ENCODE measurements at places on chromosomes 11 and 22.

DNA sequence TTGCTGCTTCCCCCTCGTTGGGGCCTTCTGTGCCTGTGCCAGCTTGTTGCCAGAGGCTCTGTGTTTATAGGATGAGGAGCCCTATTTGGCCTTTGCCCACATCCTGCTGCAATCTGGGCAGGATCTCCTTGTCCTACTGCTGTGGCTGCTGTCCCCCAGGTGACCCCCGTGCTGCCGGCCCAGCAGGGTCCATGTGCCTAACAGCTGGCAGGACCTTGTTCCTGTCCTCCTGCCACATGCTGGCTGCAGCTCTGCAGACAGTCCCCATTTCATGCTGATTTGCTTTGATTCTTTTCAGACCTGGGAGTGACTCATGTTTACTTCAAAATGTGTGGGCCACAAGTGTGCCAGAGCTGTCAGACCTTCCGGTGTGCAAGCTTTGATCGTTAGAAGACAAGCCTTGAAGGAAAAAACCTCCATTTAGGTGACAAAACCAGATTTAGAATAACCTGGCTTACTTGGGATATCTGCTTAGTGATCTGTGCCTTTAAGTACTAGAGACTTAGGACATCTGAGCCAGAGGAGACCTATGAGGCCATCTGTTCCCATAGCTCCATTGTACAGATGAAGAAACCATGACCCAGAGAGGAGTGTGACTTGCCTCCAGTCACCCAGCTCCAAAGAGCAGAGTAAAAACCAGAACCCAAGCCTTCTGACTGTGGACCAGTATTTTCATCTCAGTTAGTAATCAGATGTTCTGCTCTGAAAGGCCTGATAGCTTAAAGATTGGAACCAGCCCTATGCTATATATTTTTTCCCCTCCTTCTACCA lies 11.1 kb downstream of the NAV2 start:
- no peak for DNase-seq

GRCh38 chr22:30564761-30565119 lies 9.7 kb downstream of the GAL3ST1 start:
- no peak for DNase-seq

DNA sequence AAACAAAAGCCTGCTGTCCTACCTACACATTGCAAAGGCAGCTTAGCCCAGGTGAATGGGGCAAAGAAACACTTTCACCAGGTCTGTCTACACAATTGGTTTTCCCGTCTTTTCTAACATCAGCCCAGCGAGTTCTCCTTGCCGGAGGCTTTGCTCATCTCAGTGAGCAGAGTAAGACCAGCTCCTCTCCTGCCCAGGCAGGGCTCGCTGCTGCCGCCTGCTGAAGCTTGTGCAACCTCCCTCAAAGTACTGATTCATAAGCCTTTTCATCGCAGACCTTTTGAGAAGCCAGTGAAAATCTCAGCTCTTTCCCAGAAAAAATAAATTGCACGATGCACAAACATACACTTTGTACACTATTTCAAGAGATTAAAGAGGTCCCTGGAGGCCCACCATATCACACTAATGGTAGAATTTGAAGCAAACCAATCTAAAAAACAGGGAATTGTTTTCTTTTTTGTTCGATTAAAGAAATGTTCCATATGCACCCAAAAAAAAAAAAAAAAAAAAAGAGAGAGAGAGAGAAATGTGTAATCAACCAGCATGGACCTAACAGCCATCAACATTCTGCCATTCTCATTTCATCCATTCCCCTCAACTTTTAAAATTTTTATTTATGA lies 328.1 kb upstream of the MPPED2 start:
- no peak for DNase-seq

DNA sequence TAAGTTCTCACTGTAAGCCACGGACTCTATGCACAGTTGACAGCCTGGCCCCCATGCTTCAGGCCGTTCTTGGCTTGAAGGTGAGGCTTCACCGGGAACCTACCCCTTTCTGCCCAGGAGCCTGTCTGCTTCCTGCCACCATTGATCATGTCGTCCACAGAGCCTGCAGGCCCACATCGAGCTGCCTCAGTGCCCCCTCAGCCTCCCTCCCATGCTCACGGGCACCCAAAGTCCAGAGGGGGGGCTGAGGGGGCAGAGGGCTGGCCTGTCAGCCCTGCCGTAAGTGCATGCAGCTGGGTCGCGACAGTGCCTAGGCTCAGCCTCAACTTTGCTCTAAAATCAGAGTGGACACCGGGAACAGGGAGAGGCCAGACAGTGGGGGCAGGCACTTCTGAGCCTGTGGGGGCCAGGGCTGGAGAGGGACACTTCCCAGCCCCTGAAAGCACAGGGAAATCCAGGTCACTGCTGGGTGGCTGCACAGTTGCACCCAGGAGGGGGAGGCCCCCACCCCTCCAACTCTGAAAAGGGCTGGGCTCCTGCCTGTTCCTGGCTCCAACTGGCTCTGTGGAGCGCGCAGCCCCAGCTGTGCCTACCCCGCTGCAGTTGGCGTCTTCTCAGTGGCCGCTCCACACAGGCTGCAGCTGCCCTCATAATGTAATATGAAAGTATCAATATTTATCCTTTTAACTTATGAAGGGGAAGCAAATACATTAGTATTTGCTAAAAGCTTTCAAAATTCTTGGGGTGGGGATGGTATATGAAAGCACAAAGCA lies 598.6 kb downstream of the DLG2 start:
- no peak for DNase-seq

GRCh38 chr22:35443338-35443737 lies 43.4 kb downstream of the MCM5 start:
- DNase-seq = no peak

- DNase-seq = no peak
Measured at GRCh38 chr11:117925198-117925925, 3.8 kb downstream of the TMPRSS13 start.

GRCh38 chr22:19730655-19731360 lies 7.5 kb downstream of the GP1BB start:
- peak; percentile 89 for DNase-seq

- no peak for DNase-seq
Measured at GRCh38 chr11:130515829-130516553, 67.5 kb downstream of the ADAMTS15 start.

- DNase-seq = no peak
Measured at GRCh38 chr11:4643076-4643475, 706 bp upstream of the OR51E1 start.

- DNase-seq = no peak
Measured at GRCh38 chr11:116927163-116927974, 89.9 kb upstream of the APOA1 start.

DNA sequence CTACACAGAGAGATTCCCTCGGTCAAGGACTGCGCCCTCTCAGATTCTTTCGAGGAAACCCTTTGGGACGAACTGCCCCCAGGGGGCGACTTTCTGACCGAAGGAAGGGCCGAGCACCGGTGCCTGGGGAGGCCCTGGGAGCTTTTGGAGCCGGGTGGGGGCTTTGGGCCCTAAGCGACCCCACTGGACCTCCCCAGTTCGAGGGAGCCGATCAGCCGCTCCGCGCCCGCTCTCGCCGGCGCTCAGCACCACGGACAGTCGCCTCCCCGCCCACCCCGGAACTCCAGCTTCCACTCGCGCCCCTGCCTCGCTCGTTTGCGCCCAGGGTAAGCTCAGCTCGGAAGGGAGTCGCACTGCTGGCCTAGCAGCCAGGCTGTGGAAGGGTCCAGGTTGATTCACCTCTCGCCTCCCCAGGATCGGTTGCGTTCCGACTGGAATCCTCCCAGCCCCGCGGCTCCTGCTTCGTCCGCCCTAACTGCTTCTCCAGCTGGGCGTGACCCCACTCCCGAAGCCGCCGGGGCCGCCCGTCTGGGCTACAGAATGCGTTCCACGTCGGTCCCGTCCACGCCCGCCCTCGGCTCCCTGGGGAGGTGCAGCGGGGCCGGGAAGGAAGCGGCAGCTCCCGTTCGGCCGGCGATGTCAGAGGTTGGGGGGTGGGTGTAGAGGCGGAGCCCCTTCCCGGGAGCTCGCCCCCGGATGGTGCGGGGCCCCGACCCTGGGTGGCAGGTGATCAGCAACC lies 428 bp downstream of the SCN3B start:
- peak; percentile 13 for DNase-seq

GRCh38 chr22:43078522-43078921 lies 10.7 kb downstream of the TTLL1 start:
- no peak for DNase-seq

DNA sequence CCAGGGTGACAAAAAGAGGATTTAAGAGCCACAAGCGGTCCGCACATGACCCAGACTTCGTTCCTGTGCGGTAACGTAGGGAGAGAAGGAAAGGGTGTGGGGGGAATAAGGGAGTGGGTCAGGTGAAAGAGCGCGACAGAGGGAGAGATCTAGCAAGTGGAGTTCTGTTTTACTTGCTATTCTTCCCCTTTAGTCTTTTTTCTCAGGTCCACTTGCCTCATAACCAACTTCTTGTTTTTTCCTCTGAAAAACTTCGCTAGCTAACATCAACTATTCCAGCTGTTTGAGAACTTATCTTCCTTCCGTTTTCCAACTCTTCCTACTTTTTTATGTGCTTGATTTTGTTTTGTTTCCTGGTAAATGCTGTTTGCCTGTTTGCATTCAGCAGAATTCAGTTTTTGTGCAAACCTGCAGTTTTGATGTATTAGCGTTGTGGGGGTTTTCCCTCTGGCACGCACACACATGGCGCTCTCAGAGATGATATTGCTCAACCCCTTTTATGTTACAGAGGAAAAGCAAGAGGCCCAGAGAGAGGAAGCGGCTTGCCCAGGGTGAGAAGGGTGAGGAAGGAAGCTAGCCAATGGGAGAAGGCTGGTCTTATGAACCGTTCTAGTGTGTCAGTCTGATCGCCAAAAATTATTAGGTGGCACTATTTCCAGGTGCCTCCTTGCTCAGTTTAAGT lies 592 bp upstream of the CTSC start:
- DNase-seq = no peak

- no peak for DNase-seq
Measured at GRCh38 chr11:125167954-125168835, 3.6 kb downstream of the PKNOX2 start.

DNA sequence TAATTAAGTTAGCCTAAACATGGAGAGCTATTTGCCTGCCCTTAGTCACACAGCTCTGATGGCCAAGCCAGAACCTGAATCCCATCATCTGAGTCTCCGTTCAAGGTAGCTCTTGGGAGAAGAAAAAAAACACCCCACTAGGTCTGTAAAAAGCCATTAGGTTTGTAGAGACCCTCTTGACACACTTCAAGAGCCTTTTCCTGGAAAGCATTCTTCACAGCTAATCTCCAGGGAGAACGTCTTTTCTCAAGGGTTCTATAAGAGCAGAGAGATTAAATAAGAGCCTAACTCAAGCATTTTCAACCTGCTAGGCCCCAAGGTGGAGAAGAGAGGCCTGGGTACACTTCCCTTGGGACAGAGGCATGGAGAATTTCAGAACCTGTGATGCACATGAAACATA lies 61.6 kb upstream of the NAV2 start:
- no peak for DNase-seq

- no peak for DNase-seq
Measured at GRCh38 chr11:64856382-64857227, 12.2 kb upstream of the CDC42BPG start.

DNA sequence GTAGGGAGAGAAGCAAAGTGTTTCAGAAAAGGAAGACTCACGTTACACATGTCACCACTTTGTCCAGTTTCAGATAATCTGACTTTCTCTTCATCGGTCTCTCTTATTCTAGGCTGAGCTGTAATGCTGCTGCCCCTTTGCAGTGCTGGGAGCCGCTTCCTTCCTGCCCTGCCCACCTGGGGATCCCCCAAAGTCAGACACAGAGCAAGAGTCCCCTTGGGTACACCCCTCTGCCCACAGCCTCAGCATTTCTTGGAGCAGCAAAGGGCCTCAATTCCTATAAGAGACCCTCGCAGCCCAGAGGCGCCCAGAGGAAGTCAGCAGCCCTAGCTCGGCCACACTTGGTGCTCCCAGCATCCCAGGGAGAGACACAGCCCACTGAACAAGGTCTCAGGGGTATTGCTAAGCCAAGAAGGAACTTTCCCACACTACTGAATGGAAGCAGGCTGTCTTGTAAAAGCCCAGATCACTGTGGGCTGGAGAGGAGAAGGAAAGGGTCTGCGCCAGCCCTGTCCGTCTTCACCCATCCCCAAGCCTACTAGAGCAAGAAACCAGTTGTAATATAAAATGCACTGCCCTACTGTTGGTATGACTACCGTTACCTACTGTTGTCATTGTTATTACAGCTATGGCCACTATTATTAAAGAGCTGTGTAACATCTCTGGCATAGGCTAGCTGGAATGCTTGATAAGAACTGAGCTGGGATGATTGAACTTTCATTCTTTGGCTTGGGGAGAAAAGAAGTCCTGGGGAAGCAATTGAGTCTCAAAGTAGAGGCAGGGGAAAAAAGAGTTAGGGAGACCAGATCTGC lies 31.2 kb upstream of the SMIM35 start:
- DNase-seq = no peak

- no peak for DNase-seq
Measured at GRCh38 chr11:60887556-60887955, 18.8 kb downstream of the PRPF19 start.

DNA sequence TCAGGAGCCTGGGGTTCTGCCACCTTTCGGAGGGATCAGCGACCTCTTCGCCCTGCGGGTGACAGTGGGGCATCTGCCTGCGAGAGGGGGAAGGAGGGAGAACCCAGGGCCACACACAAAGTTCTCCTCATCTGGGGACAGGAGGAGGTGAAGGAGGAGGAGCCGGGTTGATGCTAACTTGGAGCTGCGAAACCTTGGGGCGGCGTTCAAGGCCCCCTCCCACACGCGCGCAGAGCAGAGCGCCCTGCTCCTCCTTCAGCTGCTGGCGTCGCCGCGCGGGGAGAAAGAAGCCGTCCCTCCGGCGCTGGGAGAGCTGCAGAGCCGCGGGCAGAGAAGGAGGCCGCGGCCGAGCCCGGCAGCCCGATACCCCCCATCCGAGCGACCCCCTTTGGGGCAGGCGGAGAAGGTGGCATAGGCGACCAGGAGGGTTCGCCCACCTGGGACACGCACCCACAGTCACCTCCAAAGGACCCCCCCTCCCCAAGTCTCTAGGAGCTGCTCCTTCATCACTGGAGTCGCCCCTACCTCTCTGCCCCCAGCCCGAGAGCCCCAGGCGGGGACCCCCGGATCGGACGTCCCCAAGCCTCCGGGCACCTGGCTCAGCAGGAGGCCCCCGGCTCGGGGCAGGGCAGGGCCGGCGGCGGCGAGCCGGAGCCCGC lies at the start of gene RASD2:
RASD2 (plus strand) TSS at position 237 of the 659 bp plus-strand sequence. CDS start 5,979 bp downstream, outside the sequence.
- no peak for DNase-seq

GRCh38 chr11:67372993-67373647 lies at the start of gene CLCF1:
Gene CLCF1, minus strand, starts transcription at chr11:67373598. Its CDS starts 59 bp downstream, at chr11:67373539.
- DNase-seq = no peak
